ENCODE measurements at places on chromosomes 16 and 17.

- no peak for DNase-seq
These were observed 10.1 kb downstream of the GSG1L start for GRCh38 chr16:28053461-28053860.

DNA sequence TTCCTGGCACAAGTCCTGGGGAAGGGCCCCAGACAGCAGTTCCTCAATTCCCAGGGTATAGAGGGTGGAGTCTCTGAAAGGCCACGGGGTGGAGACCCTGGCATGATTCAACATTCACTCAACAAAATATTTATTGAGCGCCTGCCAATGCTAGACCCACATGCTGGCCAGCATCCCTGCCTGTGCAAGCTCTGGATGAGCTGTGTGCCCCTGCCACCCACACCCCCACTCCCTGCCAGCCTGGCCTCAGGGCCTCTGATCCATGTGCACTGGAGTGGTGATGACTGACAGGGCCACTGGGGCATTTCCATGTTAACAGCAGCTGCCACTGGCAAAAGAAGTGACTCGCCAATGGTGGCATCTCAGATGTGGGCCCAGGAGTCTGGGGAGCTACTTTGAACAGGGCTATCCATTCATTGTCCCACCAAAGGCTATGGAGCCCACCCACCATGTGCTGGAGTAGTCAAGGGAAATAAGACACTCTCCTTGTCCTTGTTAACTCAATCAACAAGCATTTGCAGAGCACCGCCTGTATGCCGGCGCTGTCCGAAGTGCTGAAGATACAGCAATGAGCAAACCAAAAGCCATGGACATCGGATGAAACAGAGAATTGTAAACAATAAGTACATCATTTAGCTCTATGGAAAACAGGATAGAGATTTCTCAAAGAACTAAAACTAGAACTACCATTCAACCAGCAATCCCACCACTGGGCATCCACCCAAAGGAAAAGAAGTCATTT is 3.0 kb upstream of the PRSS22 start:
- no peak for DNase-seq

- DNase-seq = no peak
These were observed 9.0 kb downstream of the MOSMO start for GRCh38 chr16:22016927-22017326.

- DNase-seq = no peak
These were observed 305.4 kb downstream of the CEP112 start for GRCh38 chr17:65886315-65887245.

DNA sequence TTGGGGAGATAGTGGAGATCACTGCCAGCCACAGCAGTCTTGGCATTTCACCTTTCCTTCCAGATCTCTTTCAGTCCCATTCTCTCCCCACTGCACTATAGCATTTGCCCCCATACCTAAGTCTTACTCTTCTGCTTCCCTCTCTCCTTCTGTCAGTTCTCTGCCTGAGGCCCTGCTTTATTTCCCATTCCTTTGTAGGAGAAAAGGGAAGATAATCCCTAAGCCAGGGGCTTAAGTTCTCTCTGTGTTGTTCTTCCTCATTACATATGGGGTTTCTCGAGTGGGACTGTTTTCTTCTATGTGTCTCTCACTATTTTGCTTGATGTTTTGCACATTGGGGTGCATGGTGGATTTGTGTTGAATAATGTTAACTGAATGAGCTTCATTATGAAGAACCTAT is 6.4 kb downstream of the KDM6B start:
- no peak for DNase-seq

DNA sequence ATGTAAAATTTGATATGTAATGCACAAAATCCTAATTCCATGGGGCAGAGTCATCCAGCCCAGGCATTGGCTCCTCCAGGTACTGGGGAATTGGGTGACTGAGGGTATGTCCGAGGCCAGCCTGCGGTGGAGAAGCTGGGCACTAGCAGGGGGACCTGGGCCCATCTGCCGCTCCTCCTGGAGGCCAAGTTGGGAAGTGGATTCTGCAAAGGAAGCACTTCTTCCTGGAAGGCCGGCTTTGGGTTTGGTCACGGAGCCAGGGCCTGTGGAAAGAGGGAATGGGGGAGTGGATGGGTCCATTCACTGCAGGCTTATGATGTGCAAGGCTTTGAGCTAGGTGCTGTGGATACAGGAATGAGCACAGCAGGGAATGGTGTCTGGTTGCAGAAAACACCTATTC is 85.8 kb downstream of the GNAO1 start:
- DNase-seq = no peak

- no peak for DNase-seq
These were observed 2231.6 kb downstream of the TP53TG3F start for GRCh38 chr16:35691057-35691456.

GRCh38 chr16:68445458-68445857 is 2.9 kb downstream of the SMPD3 start:
- DNase-seq = peak; percentile 50
